Epithelial cell of proximal tubule (primary cell): ENCODE measurements at places on chromosomes 3 and 15. TPM values are rescaled to one million over a fixed set of nuclear protein-coding genes. Genes with fewer than 3 reads are reported as not detected.

GRCh38 chr3:17964108-17964507 lies 221.7 kb upstream of the TBC1D5 start:
- no peak for DNase-seq

The CD200R1 gene
- not detected in 2 replicates for total RNA-seq

The CLRN1 gene
- not detected in 2 replicates for total RNA-seq

The ADIPOQ gene
- not detected in 2 replicates for total RNA-seq

The SATB1 gene
- total RNA-seq, result 1.3 and 2.0 TPM in 2 replicates

- DNase-seq, result no peak
These were observed 38.7 kb upstream of the CA12 start for GRCh38 chr15:63420333-63420747.

The C3orf85 gene
- not detected in 2 replicates for total RNA-seq

DNA sequence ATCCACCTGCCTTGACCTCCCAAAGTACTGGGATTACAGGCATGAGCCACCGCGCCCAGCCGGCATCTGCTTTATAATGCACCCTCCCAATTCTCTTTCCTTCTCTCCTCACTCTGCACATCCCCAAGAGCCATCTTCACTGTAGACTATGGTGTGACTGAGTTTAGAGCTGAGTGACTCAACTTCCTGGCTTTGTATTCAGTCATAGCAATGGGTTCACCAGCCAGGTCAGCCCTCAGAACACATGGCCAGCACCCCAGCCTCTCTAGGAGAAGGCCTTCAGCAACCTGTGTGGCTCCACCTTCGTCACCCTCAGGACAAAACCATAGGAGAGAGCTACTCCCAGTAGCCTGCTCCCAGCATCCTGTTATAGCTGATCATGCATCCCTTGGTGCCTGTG lies 33.0 kb downstream of the ARID3B start:
- DNase-seq, result no peak

GRCh38 chr3:32334675-32335074 lies 57.0 kb upstream of the CMTM7 start:
- no peak for DNase-seq

The GALNT15 gene
- total RNA-seq, result not detected in 2 replicates

The TMIE gene
- total RNA-seq, result not detected in 2 replicates

- DNase-seq, result no peak
These were observed 63.6 kb upstream of the SNTN start for GRCh38 chr3:63588895-63589294.

GRCh38 chr15:38438031-38438986 lies 15.6 kb upstream of the FAM98B start:
- DNase-seq, result no peak

The IGF1R gene
- 14.5 and 29.9 TPM in 2 replicates for total RNA-seq

DNA sequence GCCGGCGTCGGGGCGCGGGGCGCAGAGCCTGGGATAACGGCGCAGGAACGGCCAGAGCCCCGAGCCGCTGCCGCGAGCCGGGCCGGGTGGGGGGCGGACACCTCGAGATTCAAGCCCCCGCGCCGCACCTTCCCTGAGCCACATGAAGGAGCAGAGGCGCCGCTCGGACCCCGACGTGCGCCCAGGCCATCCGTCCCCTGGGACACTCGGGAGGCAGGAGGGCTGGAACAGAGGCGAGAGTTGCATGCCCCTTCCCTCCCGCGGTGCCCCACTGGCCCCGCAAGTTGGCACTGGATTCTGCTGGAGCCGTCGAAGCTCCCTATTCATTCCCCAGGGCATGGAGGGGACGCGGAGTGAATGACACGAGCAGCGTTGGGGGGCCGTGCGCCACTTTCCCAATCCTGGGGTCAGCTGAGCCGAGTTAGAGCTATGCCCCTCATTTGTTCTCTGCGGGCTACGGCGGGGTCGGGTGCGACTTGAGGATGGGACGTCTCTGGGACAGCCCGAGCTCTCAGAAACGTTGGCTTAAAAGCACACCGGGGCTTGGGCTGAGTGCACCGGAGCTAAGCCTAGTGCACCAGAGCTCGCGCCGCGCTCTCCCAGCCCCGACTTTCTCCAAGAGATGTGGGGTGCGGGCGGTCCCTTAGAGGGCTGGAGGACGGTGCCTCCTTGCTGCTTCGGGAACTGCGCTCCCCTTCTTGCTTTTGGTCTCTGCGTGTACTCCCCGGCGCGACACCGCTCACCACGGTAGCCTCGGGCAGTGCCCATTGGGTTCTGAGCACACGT lies 588 bp downstream of the SLC6A1 start:
- DNase-seq, result no peak
